ENCODE measurements at places on chromosomes 1 and 21.

DNA sequence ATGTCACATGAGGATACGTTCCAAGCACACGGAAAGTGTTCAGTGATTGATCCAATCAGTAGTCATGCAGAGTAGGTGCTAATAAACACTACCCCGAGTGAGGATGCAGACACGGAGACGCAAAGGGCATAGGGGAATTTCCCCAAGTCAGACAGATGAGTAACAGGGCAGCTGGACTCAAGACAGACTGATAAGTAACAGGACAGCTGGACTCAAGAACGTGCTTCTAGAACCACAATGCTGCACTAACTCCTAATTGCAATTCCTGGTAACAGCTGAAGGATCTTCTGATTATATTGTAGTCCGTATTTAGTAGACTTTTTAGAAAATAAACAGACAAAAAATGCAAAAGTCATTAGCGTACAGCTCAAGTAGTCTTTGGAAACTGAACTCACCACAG, 1.9 kb upstream of the OR2T10 start:
- DNase-seq: no peak

DNA sequence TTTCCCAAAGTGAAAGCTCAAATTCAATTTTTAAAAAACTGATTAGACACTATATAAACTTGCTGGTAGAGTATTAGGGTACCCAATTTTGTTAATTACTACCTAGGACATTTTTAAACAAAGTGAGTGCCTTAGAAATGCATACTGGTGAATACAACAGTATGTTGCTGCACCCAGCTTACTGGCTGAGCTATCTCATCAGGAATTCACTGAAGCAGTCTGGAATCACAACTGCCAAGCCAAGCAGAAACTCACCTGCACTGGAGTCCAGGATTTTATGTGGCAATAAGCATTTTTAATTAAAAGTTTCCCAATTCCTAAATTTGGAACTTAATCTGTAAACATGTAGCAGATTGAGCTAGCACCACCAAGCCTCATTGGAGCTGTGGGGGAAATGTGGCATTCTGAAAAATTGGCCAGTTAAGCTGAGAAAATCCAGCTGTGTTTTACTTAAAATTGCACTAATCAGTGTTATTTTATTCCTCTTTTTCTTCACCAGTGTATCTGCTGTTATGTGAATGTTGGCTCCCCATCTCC, 61.8 kb downstream of the CLEC20A start:
- no peak for DNase-seq

DNA sequence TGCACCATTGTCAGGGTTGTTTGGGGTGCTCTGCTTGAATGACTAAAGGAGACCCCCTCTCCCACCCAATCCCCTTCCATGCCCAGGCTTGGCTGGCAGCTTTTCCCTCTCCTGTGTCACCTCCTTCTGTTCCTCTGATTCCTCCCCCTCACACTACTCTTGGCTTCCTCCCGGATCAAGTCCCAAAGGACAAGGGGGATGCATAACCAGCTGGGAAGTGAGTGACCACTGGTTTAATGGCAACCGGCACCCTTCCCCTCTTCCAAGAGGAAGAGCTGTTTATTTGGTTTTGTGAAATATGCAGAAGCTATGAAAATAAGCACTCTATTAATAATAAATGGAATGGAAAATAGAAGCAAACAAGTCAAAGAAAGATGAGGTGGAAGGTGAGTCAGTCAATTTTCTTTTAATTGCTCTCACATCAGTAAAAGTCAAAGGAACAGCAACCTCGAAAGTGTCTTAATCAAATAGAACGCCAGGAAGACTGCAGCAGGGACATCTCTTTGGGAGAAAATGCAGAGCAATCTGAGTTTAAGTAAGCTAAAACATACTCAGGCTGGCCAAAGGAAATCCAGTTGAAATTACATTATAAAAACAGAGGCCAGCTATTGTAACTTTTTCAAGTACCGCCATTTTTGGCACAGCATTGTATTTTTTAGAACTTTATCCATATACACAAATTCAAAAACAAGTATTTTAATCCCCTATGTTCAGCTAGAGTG, 322.5 kb downstream of the SIPA1L2 start:
- DNase-seq: no peak

DNA sequence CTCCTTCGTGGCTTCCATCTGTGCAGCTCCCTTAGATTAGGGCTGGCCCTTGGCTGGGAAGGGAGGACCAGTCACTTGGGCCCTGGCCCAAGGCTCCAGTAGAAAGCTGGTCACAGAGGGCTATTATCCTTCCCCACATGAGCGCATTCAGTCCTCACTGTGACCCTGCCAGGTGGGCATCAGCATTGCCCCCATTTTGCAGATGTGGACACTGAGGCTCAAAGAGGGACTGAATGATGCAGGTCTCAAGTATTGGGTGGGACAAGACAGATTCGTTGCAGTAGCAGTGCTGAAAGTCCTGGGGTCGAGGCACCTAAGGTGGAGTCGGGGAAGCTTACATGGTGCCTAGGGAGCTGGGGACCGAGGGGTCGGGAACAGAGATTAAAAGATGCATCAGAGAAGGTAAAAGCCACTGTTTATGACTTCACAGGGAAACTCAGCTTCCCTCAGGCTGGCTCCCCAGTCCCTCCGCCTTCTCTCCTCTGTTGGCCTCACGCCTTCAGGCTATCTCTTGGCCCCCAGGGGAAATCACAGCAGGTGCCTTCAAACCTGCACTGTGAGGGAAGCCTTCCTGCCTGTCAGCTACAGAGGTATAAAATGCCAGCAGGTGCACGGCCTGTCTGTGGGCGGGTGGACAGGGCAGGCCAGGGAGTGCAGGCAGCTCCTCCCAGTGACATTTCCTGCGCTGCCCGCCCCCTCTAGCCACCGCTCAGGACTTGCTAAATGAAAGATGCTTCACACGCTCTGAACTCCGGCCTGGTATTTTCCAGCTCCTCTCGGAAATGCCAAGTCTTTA, 178.4 kb downstream of the GRIK3 start:
- DNase-seq: no peak

- DNase-seq: no peak
Observed at GRCh38 chr1:185500001-185500626, 183.1 kb upstream of the IVNS1ABP start.

DNA sequence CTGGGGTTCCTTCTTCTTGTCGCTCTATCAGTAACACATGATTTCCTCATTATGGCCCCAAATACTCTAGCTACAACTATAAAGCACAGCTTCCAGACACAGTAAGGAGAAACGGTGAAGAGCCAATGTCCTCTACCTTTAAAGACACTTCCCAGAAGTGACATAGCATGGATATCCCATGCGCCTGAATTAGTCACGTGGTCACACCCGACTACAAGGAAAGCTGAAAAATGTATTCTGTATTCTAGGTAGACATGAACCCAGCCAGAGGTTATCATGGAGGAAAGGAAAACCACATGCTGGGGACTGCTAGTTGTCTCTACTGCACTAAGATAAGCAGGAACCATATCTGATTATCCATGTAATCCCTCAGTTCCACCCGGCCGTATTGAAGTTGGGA, 244.3 kb downstream of the LMX1A start:
- no peak for DNase-seq

DNA sequence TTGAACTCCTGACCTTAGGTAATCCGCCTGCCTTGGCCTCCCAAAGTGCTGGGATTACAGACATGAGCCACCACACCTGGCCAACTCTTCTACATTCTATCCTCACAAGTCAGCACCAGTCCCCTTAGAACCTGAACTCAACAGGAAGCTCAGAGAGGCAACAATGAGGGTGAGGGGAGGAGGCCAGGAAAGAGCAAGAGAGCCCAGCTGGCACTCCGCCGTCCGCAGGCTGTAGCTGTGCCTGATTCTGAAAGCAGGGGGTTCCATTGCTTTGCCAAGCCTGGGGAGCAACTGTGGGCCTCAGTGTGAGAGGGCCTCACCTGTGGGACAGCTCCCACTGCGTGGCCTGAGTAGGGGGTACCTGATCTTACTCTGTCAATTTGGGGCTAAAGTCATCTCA, 18.7 kb downstream of the STK40 start:
- no peak for DNase-seq

GRCh38 chr1:161987303-161987702, 36.4 kb downstream of the OLFML2B start:
- no peak for DNase-seq

GRCh38 chr1:227924833-227925574, 22.7 kb downstream of the WNT9A start:
- no peak for DNase-seq

GRCh38 chr21:46094401-46095082, 3.4 kb upstream of the COL6A2 start:
- DNase-seq: no peak

DNA sequence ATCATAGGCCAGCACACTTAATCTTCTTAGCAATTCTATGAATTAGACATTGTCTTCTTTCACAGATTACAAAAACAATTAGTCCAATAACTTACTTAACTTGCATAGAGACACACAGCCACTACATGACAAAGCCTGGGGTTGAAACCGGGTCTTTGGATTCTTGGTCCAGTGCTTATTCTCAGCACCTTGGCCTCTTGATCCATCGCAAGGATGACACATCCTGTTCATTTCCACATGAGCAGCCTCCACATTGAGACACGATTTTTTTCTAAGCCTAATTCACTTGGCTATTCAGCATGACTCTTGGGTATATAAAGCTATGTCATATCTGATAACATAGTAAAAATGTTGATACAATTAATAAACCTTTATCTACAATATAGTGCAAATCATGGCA, 221.0 kb upstream of the FOXD3 start:
- DNase-seq: no peak

DNA sequence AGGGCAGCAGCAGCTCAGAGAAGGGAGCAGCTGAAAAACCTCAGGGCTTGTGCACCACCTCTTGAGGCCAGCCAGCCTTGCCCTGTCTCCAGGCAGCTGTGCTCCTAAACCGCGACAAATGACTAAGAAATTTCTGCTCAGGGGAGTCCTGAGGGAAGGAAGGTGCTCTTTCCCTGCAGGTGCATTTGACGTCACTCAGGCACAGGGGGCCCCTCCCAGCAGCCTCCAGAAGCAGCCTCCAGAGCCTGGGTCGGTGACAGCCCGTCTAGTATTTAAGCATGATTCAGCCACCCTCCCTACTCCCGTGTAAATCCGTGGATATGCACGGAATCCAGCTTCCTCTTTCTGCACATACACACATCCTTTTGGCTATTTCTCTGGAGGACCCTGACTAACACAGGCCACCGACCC, 560.5 kb downstream of the KIF26B start:
- DNase-seq: no peak

GRCh38 chr1:162854245-162854882, 6.6 kb downstream of the CCDC190 start:
- peak; percentile 59 for DNase-seq

DNA sequence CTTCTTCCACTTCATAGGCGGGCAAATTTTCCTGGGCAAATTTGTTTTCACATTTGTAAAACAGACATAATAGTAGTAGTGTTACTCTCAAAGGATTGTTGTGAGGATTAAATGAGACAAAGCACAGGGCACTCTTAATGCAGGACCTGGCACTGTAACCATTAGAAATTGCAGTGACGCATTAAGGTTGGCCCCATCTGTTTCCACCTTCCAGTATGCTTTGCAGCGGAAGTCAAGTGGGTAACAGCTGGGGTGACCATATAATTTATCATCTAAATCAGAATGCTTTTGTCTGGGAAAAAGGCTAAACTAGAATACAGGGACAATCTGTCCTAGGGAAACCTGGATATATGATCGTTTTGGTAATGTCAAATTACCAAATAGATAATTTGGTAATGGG, 132.5 kb upstream of the CACHD1 start:
- DNase-seq: no peak

- DNase-seq: no peak
Observed at GRCh38 chr21:32055305-32055704, 182.5 kb downstream of the HUNK start.

DNA sequence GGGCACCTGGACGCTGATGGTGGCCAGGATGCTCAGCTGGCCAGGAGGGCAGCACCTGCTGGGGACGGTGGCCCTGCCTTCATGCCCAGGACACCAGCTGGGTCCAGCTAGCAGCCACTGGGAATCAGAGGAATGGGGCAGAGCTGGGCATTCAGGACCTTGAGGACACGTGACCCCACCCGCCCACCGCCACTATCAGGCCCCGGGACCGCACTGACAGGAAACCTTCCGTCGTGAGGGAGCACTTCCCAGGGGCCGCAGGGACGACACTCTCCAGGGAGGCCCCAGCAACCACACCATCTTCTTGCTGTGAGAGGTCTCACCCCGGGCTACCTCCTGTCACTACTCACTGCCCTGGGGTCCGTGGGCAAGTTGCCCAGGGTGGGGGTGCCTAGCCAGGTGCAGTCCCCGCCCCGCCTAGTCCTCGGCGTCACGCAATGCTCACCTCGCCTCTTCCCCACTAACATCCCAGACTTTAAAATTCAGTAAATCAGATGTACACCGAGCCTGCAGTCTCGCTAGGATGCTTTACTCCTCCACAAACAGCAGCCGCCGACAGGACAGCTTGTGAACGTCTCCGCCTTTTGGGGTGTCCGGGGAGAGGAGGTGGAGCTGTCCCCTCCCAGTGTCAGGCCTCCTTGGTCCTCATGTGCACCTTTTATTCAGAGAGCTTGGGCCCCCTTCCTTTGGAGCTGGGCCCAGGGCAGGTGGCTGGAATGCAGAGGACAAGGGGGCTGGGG, 4.9 kb downstream of the VWA1 start:
- peak; percentile 36 for DNase-seq

DNA sequence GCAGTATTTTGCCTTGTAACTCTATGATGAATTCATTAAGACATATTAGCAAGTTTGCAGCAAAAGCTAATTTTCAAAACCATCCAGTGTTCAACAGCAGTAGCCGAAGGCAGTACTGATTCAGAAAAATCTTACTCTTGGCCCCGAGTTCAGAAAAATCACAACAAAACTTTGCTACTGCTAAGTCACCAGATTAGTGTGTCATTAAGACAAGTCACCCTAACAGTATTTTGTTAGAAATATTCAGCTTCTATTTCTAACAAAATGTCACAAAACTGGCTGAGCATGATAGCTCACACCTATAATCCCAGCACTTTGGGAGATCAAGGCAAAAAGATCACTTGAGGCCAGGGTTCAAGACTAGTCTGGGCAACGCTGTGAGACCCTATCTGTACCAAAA, 8.2 kb downstream of the GTF2B start:
- no peak for DNase-seq

DNA sequence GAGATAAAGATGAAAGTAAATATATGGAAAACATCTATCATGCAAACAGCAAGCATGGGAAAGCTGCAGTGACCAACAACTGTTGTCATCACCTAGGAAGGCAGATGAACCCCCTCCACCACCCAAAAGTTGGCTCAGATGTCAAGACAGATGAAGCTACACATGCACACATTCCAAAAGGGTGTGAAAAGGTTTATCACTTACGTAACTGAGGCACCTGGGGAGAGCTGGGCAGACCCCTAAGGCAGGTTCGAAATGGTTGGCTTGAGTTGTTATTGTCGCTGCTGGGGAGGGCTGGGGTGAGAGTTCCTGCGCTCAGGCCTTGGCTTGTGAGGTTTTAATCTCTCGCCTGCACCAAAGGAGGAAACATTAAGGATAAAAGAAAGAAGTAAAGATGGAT, 355.1 kb upstream of the CHRM3 start:
- DNase-seq: no peak

All from GM20000 (cell line).